ENCODE measurements at places on chromosomes 1 and 21.

- no peak for DNase-seq
Observed at GRCh38 chr1:22651941-22652856, 837 bp upstream of the C1QB start.

- no peak for DNase-seq
Observed at GRCh38 chr1:104804147-104804546, 1054.4 kb downstream of the AMY1C start.

- DNase-seq: no peak
Observed at GRCh38 chr1:53737648-53738204, 1.2 kb downstream of the GLIS1 start.

GRCh38 chr1:223364685-223365382, 858 bp upstream of the SUSD4 start:
- DNase-seq: no peak

DNA sequence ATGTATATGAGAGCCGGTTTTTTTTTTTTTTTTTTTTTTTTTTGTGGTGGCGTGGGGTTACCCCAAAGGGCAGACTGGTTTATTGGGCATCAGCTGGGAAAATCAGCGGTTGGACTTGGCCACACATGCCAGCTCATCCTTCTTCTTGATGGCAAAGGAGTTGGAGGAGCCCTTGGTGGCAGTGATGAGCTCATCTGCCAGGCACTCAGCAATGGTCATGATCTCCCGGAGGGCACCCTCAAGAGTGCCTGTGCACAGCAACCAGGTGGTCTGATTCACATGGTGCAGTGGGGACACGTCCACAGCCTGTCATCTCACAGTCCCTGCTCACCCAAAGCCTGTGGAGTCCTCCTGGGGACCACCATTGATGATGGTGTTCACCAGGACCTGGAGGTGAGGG, 62.0 kb downstream of the MRPS6 start:
- no peak for DNase-seq
